Lower leg skin (tissue), 4 donors: ENCODE measurements at places on chromosomes 5 and 9.

DNA sequence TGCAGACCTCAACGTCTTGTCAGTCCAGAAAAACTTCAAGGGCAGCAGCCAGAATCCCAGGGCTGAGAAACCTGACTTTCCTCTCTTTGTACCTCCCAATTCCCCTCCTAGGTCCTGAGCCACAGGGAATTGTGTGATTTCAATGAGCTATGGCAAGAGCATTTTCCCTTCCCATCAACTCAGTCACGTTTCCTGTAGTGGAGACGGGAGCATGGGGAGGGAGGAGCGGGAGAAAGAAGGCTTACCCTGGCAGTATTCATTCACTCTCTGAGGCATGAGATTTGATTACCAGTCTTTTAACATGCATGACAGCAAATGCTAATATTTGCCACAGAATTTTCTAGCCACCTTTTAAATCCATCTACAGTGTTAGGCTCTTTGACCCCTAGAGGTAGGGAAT, 109.4 kb upstream of the TBCA start:
- no peak for DNase-seq

GRCh38 chr5:67289763-67290521, 93.3 kb upstream of the CD180 start:
- peak; percentile 90 for DNase-seq

- no peak for DNase-seq
Measured at GRCh38 chr5:16617274-16617968, 624 bp upstream of the RETREG1 start.

- peak; percentile 26 for DNase-seq
Measured at GRCh38 chr9:114319147-114319546, 3.8 kb upstream of the ORM1 start.

DNA sequence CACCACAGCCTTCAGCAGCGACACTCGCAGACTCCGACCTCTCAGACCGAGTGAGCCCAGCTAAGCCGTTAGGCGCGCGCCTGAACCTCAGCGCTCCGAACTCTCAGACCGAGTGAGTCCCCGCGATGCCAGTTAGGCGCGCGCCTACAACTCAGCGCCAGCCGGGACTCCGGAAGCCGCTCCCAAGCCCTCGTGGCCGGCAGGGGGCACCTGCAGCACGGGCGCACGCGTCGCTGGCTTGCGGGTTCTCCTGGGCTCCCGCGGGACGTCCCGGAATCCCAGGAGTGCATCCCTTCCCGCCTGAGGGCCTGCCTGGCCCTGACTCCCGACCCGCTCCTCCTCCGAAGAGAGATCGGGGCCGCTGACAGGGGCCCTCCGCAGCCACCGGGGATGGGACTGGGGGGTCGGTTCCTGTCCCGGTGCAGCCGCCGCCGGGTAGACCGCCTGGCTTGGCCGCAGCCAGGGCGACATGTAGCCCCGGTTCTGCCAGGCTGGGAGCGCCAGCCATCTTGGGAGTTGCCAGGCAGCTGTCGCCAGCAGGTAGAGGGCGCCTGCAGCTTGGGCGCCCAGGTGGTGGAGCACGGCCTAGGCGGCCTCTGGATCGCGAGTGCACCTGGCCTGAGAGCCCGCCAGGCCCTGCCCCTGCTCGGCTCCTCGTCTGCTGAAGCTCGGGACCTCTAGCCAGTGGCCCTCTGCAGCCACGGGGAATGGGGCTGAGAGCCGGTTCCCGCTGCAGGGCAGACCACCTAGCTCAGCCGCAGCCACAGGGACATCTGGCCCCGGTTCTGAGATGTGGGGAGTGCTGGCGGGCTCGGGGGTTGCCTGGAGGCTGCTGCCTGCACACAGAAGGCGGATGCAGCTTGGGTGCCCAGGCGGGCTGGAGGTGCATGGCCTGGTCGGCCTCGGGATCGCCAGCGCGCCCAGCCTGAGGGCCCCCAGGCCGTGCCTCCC, at the start of gene ANKRD18A:
Gene ANKRD18A, minus strand, starts transcription at position 114 of the 951 bp plus-strand sequence. CDS start 311 bp downstream, outside the sequence.
- peak; percentile 31 for DNase-seq

DNA sequence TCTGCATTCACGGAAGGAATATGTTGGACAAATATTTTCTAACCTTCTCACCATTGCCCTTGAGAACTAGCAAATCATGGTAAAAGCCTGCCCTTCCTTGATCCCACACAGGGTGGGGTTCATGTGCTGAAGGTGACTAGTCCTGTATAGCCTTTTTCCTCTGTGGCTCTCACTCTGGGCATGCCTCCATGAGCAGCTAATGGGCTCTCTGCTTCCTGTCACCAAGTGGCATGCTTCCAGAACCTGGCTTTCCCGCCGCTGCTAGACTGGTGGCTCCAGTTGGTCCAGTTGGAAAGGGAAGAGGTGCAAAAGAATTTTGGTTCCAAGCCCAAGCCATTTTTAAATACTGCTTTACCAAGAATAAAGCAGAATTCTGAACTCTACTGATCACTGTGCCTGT, 35.5 kb downstream of the FBXO10 start:
- DNase-seq: peak; percentile 36

DNA sequence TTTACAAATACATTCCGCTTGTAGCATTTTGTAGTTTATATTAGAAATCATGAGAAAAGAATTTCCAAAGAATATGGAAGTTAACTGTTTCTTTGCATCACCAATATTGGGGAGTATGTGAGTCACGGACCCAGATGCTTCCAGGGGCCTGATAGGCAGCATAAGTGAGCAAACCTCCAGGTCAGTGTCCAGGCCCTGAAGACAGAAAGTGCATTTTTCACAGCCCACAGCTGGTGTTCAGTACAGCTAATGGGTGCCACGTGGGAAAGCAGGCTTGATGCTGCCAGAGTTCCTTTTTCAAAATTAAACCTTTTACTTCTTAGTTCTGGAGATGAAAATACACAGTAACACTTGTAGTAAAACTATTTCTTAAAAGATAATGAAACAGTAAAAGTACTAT, 454.4 kb upstream of the ACTBL2 start:
- no peak for DNase-seq

GRCh38 chr5:34563931-34564709, 92.0 kb upstream of the RAI14 start:
- DNase-seq: no peak

GRCh38 chr5:108421713-108422112, 39.8 kb upstream of the FBXL17 start:
- DNase-seq: no peak

- no peak for DNase-seq
Measured at GRCh38 chr9:89655990-89656657, 51.3 kb downstream of the GADD45G start.

GRCh38 chr9:19481121-19481870, 72.5 kb downstream of the ACER2 start:
- DNase-seq: peak; percentile 79

DNA sequence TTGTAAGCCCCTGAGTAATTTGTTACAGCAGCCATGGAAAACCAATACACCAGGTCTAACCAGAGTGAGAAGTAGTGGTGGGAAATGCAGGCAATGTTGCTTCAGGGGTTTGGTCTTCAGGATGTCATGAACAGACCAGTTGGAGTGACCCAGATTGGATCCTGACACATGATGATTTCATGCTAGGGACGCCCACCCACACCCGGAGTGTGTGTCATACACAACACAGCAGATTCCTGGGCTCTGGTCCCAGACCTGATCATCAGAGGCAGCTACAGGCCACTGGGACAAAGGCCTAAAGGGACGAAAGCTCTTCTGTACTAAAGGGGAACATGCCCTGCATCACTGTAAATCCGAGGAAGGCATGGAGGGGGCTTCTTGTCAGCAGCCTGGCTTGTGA, 194.2 kb downstream of the NSG2 start:
- no peak for DNase-seq

GRCh38 chr5:133285583-133286021, 233.8 kb downstream of the HSPA4 start:
- DNase-seq: no peak

DNA sequence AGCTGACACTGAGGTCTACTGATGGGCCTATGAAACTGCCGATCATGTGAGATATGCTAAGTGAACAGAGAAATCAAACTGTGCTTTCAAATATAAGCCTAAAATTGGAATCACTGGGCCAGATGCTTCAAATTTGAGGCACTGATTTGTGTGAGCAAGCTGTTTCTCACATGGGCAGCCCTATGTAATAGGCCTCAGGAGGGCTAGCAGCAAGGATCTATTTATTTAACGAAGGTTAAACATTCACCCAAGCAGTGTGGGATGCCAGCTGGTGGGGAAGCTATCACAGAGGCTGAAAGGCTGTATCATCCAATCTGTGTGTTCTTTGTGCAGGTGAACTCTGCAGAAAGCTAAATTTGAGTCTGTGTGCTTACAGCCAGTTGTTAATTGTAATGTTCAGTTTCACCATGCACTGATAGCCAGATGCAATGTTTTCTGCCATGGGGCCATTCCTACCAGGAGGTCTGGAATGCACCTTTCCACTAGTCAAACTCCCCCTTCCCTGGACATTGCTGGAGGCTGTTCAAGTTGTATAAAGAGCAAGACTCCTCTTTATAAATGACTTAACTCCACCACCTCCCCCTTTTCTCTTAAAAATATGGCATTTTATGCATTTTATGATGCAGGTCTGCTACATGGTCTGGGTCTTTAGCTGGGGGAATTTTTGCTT, 228.9 kb downstream of the SH3GL2 start:
- DNase-seq: no peak

- no peak for DNase-seq
Measured at GRCh38 chr9:128056086-128056485, 11.0 kb downstream of the NAIF1 start.

DNA sequence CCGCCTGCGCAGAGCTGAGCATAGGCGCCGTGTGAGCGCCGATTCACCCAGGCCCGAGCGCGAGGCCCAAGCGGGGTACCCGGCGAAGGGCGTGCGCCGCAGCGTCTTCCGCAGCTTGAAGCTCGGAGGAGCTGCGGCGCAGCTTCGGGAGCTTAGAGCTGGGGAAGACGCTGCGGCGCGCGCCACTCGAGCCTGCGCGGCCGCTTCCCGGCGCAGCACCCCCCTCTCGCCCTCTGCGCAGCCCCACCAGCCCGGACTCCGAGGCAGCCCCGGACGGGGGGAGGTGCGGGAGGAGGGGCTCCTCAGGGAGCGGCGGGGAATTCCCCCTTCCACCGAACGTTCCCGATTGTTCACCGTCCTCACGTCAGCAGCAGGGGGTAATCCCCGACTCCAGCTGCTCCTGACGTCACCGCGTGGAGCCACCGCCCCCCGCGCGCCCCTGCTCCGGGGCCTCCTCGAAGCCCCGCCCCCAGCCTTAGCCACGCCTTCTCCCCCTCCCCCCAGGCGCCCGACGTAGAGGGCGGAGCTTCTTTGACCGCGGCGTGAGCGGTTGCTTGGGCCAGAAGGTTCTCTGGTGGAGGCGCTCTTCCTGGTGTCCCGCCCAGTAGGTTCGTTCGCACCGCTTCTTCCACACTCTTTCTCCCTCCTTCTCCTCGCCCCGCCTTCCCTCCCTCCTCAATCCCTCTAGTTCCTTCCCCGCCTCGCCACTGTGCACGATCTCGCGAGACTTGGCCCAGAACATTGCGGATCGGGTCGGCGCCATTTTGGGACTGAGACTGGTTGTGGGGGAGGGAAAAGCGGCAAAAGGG, at the start of gene GPBP1:
Gene GPBP1, plus strand, starts transcription at position 741 of the 809 bp plus-strand sequence. CDS start 40,072 bp downstream, outside the sequence.
- peak; percentile 99 for DNase-seq

DNA sequence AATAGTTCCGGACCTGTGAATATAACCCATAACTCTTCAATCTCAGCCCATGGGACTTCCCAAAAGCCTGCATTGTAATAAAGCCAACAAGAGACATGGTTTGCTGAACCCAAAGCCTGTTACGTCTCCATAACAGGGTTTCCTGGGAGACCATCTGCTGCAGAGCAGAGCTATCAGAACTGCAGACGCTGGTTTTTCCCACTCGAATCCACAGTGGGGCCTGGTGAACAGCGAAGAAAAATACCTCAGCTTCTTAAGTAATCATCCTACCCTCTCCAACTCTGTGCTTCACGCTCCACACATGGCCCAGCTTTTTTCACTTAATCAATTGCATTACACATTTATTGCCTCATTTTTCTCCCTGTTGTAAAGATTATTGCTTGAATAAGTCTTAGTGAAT, 409.5 kb upstream of the GRIA1 start:
- no peak for DNase-seq

DNA sequence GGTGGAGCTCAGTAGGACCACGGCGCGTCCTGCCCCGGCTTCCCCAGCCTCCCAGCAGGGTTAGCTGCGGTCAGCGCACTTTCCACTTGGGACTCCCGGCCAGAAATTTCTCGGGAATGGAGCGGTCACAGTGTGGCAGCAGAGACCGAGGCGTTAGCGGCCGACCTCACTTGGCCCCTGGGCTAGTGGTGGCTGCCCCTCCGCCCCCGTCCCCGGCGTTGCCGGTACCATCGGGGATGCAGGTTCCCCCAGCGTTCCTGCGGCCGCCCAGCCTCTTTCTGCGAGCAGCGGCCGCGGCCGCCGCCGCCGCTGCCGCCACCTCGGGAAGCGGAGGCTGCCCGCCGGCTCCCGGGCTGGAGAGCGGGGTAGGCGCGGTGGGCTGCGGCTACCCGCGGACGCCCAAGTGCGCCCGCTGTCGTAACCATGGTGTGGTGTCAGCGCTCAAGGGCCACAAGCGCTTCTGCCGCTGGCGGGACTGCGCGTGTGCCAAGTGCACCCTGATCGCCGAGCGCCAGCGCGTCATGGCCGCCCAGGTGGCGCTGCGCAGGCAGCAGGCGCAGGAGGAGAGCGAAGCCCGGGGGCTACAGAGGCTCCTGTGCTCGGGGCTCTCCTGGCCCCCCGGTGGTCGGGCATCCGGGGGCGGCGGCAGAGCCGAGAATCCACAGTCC, 460 bp downstream of the DMRTA1 start:
- DNase-seq: no peak

DNA sequence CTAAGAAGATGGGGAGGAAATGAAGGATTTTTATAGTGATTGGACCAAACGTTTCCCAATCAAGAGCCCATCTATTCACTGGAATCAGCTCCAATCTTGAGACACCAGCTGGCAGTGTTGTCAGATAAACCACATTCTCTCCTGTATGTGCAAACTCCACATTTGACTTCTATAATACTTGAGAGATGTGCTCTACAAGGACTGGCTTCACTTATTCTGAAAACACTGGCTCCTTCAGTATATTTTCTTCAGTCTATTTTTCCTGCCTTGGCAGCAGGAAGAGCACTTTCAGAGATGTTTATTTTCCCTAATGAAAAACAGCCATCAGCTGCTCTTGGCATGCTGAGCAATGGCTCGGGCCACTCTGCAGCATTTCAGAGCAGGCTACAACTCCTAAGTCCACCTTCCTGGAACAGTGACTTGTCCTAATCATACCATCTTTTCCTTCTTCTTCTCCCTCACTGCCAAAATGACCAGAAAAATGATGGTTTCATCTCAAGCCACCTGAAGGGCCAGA, 96.9 kb upstream of the FSTL4 start:
- DNase-seq: no peak

DNA sequence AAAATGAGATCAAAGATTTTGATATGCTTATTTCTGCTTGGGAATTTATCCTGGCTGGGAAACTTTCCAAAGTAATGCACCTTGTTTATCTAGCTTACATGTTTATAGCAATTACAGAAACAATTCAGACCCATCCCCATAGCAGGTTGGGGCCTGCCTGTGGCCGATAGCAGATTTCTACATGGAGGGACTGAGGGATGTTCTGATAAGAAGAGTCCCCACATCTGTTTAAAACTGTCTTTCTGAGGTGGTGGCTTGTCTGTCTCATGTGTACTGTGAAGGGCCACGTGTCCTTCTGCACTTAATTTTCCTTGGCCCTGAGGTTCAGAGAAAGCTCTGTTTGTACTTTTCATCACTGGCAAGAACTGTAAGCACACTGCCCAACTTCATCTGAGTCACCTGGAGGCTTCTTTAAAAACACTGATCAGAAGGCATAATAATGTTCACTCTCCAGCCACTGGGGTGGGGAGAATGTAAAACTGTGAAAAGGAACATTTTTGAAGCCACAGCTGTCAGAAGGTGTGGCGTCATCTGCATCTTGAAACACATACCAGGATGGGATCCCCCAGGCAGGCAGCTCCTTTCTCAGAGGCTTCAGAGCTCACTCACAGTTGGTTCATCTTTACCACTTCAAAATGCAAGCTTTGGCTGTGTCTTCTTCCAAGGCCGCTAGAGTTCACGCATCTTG, 80.3 kb downstream of the MAP1B start:
- DNase-seq: no peak
